ENCODE measurements at places on chromosomes 4 and X.

- no peak for DNase-seq
These were observed 174.8 kb downstream of the CEP135 start for GRCh38 chr4:56123547-56123946.

DNA sequence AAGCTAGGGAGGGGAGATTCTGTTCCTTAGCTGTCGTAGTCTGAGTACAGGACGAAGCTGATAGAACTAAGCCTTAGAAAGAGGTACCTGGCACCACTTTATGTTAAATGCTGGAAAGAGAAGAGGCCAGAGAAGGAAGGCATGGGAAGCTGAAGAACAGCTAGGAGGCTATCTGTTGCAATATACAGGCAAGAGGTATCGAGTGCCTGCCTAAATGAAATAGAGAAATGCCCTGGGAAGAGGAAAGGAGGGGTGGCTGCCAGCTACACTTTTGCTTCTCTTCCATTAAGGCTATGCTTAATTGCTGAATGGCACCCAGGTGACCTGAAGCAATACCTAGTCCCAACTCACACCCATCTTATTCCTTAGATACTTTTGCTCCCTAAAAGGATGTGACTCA is 380.4 kb upstream of the FGF13 start:
- DNase-seq: no peak

GRCh38 chr4:107546638-107547037 is 173.4 kb downstream of the PAPSS1 start:
- no peak for DNase-seq

DNA sequence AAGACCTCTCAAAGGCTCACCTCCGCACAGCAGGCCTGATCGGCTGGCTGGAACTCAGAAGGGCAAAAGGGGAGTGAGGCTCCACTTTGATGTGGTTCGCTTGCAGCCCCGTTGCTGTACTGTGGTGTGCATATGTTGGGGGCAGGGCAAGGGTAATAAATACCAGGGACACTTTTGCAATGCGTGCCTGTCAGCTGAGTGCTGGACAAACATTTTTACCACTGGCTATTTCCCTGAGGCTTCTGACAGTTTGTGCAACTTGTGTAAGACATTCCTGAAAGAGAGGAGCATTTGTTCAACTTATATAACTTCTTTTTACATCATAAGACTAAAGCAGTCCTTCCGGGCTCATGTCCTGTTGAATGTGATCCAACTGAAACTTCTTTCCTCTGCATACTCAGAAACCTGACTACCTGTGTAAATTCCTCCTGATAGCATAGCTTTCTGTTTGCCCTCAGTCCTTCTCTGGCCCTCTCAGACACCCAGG is 82.3 kb downstream of the SPRY1 start:
- DNase-seq: no peak

DNA sequence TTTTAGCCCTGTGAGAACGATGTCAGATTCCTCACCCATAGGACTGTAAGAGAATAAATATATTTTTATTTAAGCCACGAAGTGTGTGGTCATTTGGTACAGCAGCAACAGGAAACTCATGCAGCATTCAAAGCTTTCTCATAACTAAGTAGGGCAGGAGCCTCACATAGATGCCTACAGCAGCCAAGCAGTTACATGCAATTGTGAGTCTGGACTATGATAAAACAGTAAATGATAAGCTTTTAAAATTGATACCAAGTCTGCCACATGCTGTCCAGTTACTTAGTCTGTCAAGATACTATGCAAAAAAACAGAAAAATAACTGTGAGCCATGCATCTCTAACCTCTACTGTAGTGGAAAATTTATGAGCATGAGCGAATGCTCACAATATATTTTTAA is 359.6 kb downstream of the HS3ST1 start:
- DNase-seq: no peak

DNA sequence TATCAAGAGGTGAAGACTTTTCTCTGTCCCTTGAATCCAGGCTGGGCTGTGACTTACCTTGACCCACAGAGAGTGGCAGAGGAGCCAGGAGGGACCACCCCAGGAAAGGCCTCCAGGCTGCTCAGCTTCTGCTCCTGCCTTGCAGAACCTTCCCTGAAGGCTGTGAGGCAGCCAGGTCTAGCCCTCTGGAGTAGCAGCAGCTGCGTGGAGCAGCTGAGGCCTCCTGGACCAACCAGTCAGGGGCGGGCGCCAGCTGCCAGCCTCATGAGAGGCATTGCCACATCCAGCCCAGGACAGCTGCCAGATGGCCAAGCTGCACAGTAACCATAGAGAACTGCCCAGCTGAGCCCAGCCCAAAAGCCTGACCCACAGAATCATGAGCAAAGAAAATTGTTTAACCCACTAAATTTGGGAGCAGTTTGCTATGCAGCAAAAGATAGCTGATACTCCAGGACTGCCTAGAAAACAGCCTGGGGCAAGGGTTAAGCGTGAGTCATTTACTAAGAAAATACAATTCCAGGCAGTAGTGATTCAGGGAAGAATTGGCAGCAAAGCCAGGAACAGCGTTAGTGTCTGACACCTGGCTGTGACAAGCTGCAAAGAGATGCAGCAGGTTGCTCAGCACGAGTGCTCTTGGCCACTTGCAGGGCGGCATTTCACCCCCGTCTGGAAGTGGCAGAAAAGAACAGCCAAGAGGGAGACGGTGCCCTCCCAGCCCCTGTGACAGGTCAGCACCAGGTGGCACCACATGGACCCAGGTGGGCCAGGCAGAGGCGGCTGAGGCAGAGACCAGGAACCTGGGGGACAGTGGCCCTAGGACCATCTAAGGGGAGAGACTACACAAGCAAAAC is 14.7 kb upstream of the PDE6B start:
- DNase-seq: no peak

DNA sequence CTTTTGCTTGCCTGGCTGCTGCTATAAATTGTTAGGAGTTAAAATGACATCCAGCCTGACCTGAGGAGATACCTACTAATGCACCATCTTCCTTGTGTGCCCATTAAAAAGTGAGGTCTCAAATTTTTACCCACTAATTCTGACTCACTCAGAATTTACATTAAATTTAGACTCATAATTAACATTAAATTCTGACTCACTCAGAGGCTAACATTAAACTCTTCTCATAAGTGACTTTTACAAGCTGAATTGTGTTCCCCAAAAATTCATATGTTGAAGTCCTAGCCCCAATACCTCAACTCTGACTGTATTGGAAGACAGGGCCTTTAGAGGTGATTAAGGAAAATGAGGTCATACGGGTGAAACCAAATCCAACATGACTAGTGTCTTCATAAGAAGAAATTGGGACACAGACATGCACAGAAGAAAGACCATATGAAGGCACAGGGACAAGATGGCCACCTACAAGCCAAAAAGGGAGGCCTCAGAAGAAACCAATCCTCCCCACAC is 11.8 kb downstream of the CASP6 start:
- DNase-seq: no peak

DNA sequence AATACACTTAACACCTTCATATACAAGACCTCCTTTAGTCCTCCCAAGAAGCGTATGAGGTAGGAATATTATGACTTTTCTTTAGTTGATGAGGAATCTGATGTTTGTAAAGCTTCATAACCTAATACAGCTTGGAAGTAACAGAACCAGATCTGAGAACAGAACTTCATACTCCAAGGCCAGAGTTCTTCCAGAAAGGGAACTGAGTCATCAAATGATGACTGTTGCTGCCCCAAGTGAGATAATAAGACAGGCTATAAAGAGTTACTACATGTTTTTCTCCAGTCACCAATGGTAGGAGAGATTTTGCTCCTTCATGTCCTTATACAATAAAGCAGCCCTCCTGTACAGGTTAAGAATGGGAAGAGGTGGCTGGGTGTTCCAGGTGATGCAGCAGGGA is 74.3 kb upstream of the ANXA3 start:
- no peak for DNase-seq

GRCh38 chrX:111467896-111468295 is 43.5 kb upstream of the SERTM2 start:
- DNase-seq: no peak

DNA sequence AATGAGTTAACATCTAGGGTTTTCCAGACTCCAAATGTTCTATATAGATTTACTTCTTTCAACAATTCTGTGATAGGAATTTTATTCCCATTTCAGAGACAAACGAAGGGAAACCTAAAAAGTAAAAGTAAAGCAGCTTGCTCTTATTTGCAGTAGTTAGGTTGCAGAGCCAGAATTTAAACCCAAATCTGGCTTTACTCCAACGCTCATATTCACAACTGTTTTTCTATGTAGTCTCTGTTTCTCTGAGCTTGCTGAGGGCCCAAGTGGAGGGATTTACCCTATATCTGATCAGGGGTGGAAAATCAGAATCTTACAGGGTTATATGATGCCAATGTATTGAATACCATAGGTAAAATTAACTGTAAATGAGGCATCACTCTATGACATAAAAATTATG is 599.1 kb upstream of the GRIA3 start:
- no peak for DNase-seq

Measured in stimulated activated CD4-positive, alpha-beta T cell treated with anti-CD3 and anti-CD28 coated beads, Interleukin-1b, Interleukin-23, amount 100 ng/mL, for 1 hour (primary cell).